ENCODE measurements at places on chromosomes 2 and 18.

GRCh38 chr2:120597595-120598193 is 138.0 kb upstream of the GLI2 start:
- H3K4me3 ChIP-seq, result no peak overlapping the region
- H3K4me1 ChIP-seq, result peaks cover 2% of the 10 kb centered on the region
- H3K27me3 ChIP-seq, result peaks cover 27% of the 10 kb centered on the region
- H3K27ac ChIP-seq, result no peak overlapping the region
- DNase-seq, result no peak

DNA sequence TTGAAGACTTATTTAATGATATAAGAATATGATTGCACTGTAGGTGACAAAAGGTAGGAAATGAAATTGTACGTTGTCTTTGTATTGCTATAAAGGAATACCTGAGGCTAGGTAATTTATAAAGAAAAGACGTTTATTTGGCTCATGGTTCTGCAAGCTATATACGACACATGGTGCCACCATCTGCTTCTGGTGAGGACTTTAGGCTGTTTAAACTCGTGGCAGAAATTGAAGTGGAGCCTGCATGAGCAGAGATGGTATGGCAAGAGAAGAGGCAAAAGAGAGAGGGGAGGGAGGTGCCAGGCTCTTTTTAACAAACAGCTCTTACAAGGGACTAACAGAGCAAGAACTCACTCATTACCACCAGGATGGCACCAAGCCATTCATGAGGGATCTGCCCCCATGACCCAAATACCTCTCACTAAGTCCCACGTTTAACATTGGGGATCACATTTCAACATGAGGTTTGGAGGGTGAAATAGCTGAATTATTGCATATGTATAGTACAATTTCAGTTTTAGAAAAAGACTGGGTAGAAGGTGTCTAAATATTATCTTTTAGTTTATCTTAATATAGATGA is 86.8 kb downstream of the GULP1 start:
- DNase-seq, result no peak
- no peak overlapping the region for H3K4me3 ChIP-seq
- peaks cover 5% of the 10 kb centered on the region for H3K27me3 ChIP-seq
- H3K27ac ChIP-seq, result no peak overlapping the region
- H3K4me1 ChIP-seq, result peaks cover 5% of the 10 kb centered on the region

DNA sequence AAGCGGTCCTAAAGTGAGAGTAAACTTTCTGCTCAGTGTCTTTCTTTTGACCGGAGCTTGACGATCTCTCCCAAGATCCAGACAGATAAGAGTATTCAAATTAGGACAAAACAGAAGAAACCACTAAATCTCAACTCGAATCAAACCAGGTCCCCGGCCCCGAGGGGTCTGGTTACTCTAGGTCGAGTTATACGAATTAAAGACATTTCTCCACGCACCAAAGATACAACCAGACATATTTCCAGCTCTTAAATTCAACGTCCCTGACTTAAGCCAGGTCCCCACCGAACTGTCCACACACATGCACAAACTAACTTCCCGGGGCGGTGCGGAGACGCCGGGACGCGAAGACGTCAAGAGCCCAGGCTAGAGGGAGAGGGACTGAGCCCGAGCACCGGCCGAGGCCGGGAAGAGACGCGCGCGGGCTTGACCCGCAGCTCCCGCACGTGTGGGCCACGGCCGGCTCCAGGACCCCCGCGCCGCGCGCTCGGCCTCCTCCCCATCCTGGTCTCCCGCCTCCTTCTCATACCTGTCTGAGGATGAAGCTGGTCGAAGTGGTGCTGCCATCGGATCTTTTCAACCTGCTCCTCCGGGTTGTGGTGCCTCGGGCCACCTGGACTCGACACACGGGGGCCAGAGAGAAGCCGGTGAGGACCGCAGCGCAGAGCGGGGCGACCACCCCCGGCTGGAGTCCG is 896 bp downstream of the CACNB4 start:
- peaks cover 8% of the 10 kb centered on the region for H3K36me3 ChIP-seq
- no peak overlapping the region for H3K27ac ChIP-seq
- peaks cover 39% of the 10 kb centered on the region for H3K27me3 ChIP-seq

- no peaks in the 10 kb centered on the region for H3K4me1 ChIP-seq
- no peak overlapping the region for H3K4me3 ChIP-seq
- H3K36me3 ChIP-seq, result peaks cover 2% of the 10 kb centered on the region
- no peak for DNase-seq
These were observed 427.9 kb downstream of the PLCL1 start for GRCh38 chr2:198232281-198232680.

GRCh38 chr18:58784601-58785137 is 80.0 kb upstream of the ZNF532 start:
- H3K27ac ChIP-seq, result peak overlapping the region; percentile 54
- peaks cover 2% of the 10 kb centered on the region for H3K36me3 ChIP-seq
- H3K4me3 ChIP-seq, result no peak overlapping the region
- H3K4me1 ChIP-seq, result peaks cover 12% of the 10 kb centered on the region
- peaks cover 41% of the 10 kb centered on the region for H3K27me3 ChIP-seq

DNA sequence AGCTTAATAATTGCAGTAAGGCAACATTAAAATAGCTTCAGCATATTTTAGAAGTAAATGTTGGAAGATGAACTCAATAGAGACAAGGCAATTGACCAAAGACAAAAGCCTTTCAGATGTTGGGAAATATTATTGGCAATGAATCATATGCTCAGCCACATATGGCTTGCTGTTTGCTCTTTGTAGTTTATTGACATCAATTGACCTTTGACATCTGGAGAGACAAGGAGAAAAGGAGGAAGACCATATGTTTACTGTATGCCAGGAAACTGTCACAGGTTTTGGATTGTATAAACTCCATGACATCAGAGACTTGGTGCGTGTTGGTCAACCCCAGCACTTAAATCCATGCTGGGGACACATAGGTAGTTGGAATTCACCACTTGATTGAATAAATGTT is 60.6 kb upstream of the SLC16A14 start:
- H3K4me1 ChIP-seq, result peaks cover 6% of the 10 kb centered on the region
- H3K27ac ChIP-seq, result no peak overlapping the region
- H3K36me3 ChIP-seq, result no peaks in the 10 kb centered on the region
- no peak overlapping the region for H3K4me3 ChIP-seq

DNA sequence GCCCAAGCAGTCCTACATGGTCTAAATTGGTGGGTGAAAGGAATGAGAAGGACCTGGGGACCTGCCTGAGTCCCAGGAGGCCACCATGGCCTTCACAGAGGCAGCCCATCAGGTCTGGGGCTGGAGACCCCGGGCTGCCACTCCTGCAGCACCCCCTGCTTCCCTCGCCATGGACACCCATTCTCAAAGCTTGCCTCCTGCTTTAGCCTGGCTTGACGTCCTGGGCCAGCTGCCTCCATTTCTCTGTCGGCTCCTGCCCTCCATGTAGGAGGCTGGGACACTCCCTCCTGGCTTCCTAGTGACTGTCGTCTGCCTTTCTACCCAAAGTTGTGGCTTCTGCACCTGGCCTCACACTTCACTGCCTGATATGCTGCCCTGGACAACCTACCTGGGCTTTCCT is 198.6 kb downstream of the FAM210A start:
- H3K27me3 ChIP-seq, result no peaks in the 10 kb centered on the region
- DNase-seq, result no peak
- H3K4me3 ChIP-seq, result no peak overlapping the region
- no peaks in the 10 kb centered on the region for H3K36me3 ChIP-seq
- no peak overlapping the region for H3K27ac ChIP-seq

GRCh38 chr2:239396881-239397681 is 3.7 kb downstream of the HDAC4 start:
- peak overlapping the region; percentile 92 for H3K27ac ChIP-seq
- peaks cover 26% of the 10 kb centered on the region for H3K4me1 ChIP-seq

- H3K27ac ChIP-seq, result no peak overlapping the region
- H3K4me1 ChIP-seq, result peaks cover 36% of the 10 kb centered on the region
- DNase-seq, result no peak
These were observed 93.6 kb downstream of the SMAD7 start for GRCh38 chr18:48857023-48857694.

DNA sequence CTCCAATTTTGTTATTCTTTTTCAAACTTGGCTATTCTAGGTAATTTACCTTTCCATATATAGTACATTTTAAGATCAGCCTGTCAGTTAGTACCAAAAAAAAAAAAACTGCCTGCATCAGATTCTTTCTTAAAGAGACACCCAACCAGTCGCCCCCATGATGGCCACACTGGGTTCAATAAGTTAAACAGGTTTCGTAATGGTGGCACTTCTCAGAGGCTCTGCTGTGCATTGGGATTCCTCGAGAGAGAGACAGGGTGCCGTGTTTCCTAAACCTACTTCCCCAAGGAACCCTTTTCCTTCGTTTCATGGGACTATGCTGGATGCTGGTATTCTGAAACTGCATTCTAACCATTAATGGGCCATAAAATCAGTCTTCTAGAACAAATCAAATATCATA is 37.4 kb downstream of the MYO7B start:
- no peak for DNase-seq
- peaks cover 9% of the 10 kb centered on the region for H3K4me1 ChIP-seq
- no peaks in the 10 kb centered on the region for H3K36me3 ChIP-seq
- no peak overlapping the region for H3K4me3 ChIP-seq
- no peak overlapping the region for H3K27ac ChIP-seq
- peaks cover 28% of the 10 kb centered on the region for H3K27me3 ChIP-seq
